Adrenal gland (tissue), 19 donors: ENCODE measurements at places on chromosomes 2 and 18. TPM values are rescaled to one million over a fixed set of nuclear protein-coding genes. Genes with fewer than 3 reads are reported as not detected.

Gene PMAIP1
- total RNA-seq: 0.32 TPM

DNA sequence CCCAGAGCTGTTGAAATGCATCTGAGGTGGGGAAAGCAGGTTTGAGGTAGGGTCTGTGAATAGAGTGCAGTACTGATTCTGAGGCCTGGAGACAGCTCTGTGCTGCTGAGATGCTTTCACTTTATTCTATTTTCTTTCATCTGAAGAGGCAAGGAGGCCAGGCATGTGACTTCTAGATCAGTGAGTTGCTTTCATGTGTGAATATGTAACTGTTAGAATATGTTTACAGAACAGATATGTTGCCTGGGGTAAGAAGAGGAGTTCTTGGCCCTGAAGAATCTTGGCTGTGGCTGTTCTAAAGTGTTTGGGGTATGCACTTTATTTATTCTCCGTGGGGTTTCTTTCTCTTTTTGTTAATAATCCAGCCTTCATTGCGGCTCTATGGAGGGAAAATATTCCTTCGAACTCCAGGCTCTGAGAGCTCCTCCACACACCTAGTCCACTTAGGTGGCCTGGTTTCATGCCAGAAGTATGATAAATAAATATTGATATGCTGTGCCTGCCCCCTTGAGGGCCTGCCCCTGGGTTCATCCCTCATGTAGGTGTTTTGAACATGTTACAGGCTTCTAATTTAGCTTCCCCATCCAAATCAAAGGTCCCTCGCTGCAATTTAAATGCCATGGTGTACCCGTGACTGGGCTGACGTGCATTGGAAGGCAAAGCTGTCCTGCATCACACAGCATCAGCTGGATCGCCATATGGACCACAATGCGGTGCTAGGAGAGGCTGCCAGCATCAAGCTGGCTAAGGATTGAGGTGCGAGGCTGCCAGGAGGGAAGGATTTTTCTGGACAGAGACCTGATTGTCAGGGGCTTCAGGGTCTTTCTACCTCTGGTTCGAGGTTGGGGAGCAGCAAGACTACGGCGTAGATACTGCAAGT is 102.9 kb downstream of the PRKCE start:
- no peak overlapping the region for H3K27ac ChIP-seq
- no peak for DNase-seq
- no peaks in the 10 kb centered on the region for H3K27me3 ChIP-seq

Gene CHST9
- total RNA-seq: 0.14 TPM

DNA sequence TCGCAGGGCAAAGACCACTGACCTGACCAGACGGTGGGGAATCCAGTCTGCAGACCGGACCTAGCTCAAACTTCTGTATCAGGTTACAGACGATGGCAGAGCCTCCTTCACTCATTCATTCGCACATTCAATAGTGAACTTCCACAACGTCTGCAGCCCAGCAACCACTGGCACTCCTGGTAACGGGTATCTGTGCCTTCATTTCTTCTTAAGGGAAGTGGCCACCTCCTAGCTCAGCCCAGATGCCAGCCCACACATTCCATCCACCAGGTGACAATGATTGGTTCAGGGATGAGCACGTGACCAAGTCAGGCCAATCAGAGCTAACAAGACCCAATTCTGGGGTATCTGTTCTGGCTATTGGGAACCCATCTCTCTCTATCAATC is 15.9 kb upstream of the ARMC9 start:
- no peak overlapping the region for H3K4me3 ChIP-seq
- peak overlapping the region; percentile 82 for H3K27ac ChIP-seq
- no peaks in the 10 kb centered on the region for H3K36me3 ChIP-seq
- peak; percentile 19 for DNase-seq

GRCh38 chr2:44777537-44777936 is 164.0 kb upstream of the SIX3 start:
- H3K27ac ChIP-seq: no peak overlapping the region
- H3K4me3 ChIP-seq: no peak overlapping the region
- H3K4me1 ChIP-seq: no peaks in the 10 kb centered on the region
- H3K27me3 ChIP-seq: no peaks in the 10 kb centered on the region
- no peak for DNase-seq
- H3K36me3 ChIP-seq: no peaks in the 10 kb centered on the region

GRCh38 chr2:73009177-73009839 is 62.2 kb downstream of the SFXN5 start:
- no peaks in the 10 kb centered on the region for H3K27me3 ChIP-seq
- no peak overlapping the region for H3K4me3 ChIP-seq
- no peaks in the 10 kb centered on the region for H3K36me3 ChIP-seq
- H3K4me1 ChIP-seq: no peaks in the 10 kb centered on the region
- DNase-seq: no peak

GRCh38 chr2:17208511-17208910 is 309.7 kb downstream of the RAD51AP2 start:
- H3K4me3 ChIP-seq: no peak overlapping the region
- H3K4me1 ChIP-seq: no peaks in the 10 kb centered on the region
- no peak overlapping the region for H3K27ac ChIP-seq
- no peaks in the 10 kb centered on the region for H3K36me3 ChIP-seq
- H3K27me3 ChIP-seq: no peaks in the 10 kb centered on the region

Gene NTSR2
- 0.35 TPM for total RNA-seq

Gene ZEB2
- 140 TPM for total RNA-seq

Gene ACADL
- total RNA-seq: 1.6 TPM

- no peaks in the 10 kb centered on the region for H3K36me3 ChIP-seq
- H3K4me3 ChIP-seq: no peak overlapping the region
- H3K27ac ChIP-seq: no peak overlapping the region
- no peak for DNase-seq
- H3K4me1 ChIP-seq: no peaks in the 10 kb centered on the region
Measured at GRCh38 chr2:168550670-168551069, 94.6 kb downstream of the CERS6 start.

Gene SLC11A1
- 28.3 TPM for total RNA-seq

Gene SERPINB2
- total RNA-seq: not detected

Gene CHRND
- total RNA-seq: 0.14 TPM

Gene REG1A
- total RNA-seq: not detected

DNA sequence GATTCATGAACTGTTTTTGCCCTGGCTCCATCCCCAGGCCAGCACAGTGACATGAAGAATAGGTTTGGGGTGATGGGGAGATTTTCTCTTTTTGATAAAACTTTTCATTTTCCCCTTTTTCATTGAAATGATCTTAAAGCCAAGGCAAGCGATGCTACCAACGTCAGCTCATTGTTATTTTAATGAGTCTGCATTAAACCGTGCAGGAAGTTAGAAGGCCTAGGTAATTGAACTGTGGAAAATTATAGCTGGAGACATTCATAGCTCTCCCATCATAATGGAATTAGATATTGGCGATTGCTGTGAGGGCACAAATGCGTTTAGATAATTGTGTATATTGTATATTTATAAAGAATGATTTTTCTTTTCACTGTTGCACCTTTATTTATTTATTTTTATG is 33.2 kb downstream of the SMARCAL1 start:
- no peaks in the 10 kb centered on the region for H3K4me1 ChIP-seq
- H3K4me3 ChIP-seq: no peak overlapping the region
- peaks cover 40% of the 10 kb centered on the region for H3K36me3 ChIP-seq
- no peak for DNase-seq
- no peaks in the 10 kb centered on the region for H3K27me3 ChIP-seq

- no peak overlapping the region for H3K27ac ChIP-seq
- no peak overlapping the region for H3K4me3 ChIP-seq
- H3K4me1 ChIP-seq: peaks cover 8% of the 10 kb centered on the region
- H3K27me3 ChIP-seq: no peaks in the 10 kb centered on the region
- no peak for DNase-seq
Measured at GRCh38 chr2:159755788-159756187, 42.2 kb downstream of the CD302 start.

- no peak overlapping the region for H3K4me3 ChIP-seq
- DNase-seq: no peak
- H3K36me3 ChIP-seq: no peaks in the 10 kb centered on the region
- H3K27me3 ChIP-seq: no peaks in the 10 kb centered on the region
- no peak overlapping the region for H3K27ac ChIP-seq
Measured at GRCh38 chr2:178251151-178251955, 57.0 kb downstream of the OSBPL6 start.

DNA sequence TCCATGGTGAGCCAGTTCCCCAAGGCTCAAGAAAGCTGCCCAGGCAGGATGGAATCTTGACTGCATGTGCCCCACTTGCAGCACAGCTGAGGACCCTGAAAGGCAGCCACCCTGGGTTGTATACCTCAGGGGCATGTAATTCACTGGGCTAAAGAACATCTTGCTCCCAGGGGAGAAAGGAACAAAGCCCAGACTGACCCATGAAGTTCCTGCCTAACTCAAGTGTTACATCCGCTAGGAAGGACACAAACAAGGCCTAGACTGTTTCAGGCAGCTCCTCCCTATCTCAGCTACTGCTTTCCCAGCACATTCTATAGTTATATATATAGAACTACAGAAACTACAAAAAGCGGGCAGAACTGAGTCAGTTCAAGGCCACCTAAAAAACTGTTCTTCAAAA is 69.0 kb downstream of the RBM43 start:
- H3K36me3 ChIP-seq: no peaks in the 10 kb centered on the region
- no peaks in the 10 kb centered on the region for H3K27me3 ChIP-seq
- H3K4me3 ChIP-seq: no peak overlapping the region
- no peak for DNase-seq

Gene ALPG
- total RNA-seq: not detected

DNA sequence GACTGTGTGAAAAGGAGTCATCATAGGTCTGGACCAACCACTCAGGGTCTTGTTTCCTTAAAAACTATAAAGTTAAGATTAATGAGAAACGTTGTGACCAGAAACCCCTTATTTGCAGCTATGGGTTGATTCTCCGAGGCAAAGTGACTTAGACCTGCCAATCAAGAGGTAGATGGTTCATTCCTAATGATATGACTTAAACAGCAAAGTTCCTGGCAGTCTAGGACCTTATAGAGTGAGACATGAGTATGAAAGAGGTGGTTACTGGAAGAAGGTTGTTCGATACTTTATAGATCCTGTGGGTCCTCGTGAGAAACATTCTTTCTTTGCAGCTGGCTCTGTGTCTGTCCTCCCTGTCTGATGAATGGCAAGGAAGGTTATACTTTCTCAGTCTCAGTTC is 8.0 kb downstream of the SFXN5 start:
- DNase-seq: no peak
- no peak overlapping the region for H3K4me3 ChIP-seq
- no peaks in the 10 kb centered on the region for H3K27me3 ChIP-seq
- H3K4me1 ChIP-seq: peaks cover 12% of the 10 kb centered on the region
- peak overlapping the region; percentile 83 for H3K27ac ChIP-seq

DNA sequence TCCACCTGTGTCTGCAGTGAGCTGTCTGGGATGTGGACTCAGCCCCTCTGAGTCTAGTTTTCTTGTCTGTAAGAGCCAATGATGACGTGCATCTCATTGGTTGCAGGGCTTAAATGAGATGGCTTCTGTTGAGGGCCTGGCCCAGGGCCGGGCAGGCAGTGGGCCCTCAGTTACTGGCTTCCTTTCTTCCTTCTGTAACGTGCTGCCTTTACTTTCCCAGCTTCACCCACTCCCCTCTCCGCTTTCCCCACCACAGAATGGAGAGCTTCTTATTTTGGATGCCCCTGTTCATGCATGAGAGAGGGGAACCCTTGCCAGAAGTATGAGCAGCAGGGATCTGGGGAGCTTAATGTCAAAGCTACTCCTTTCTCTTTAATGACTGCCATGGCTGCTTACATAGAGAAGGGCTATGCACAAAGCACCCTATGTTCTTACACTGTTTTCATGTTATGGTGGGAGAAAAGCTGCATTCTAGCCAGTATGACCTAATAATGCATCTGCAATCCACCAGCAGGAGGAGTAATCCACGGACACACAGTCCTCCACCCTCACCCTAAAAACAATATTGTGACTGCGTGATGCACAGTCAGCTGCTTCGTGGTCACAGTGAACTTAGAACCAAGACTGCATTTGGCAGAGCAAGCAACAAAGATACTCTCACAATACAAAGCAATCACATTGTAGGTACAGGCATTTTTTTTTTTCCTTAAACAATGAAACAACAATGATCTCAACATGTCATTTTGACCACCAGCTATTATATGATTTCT is 37.2 kb downstream of the CREG2 start:
- no peak overlapping the region for H3K27ac ChIP-seq
- DNase-seq: no peak
- no peaks in the 10 kb centered on the region for H3K36me3 ChIP-seq
- no peaks in the 10 kb centered on the region for H3K4me1 ChIP-seq
- H3K27me3 ChIP-seq: no peaks in the 10 kb centered on the region

Gene UGT1A10
- not detected for total RNA-seq

Gene CAPN14
- 0.11 TPM for total RNA-seq

Gene SIGLEC15
- total RNA-seq: 0.11 TPM

DNA sequence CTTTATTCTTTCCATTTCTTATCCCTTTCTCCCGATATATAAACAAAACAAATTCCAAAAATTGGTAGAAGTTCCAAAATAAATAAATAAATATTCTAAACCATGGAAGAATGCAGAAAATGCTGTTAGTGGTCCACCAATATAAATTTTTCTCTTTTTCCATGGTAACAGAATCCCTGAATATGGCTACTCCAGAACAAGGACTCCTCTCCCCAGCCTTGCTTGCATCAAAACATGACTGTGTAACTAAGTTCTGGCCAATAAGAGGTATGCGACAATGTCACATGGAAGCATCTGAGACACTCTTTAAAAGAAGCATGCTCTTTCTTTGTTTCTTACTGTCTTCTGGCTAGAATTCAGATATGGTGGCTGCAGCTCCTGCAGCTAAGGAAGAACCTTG is 325.1 kb upstream of the TANK start:
- no peak for DNase-seq
- no peak overlapping the region for H3K4me3 ChIP-seq
- no peaks in the 10 kb centered on the region for H3K4me1 ChIP-seq
- no peaks in the 10 kb centered on the region for H3K27me3 ChIP-seq
- no peak overlapping the region for H3K27ac ChIP-seq

DNA sequence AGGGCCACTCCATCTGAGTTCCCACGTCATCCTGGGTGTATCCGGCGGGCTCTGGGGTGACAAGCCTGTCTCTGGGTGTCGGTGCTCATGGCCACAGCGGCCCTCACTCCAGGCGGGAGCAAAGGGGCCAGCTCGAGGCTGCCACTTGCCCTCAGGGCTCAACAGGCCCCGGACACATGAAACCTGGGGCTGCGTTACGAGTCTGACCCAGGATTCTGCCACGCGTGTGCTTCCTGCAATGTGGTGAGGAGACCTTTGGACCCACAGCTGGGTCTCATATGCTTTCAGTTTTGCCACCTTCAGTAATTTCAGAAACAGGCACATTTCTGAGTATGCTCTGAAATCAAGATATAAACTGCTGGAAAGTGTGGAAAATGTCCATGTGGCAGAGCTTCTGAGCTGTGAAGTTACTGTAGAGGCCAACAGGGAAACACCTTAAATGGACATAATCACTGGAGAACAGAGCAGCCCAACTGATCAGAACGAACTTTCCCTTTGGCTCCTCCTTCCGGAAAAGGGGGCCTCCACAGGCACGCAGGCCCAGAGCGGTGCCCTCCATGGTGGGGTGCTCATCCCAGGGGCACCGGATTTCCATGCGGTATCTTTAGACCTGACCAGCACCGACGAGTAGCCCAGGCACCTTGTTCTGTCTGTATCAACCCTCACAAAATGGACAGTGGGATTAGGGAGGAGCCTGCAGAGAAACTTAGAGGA is 14.1 kb downstream of the PER2 start:
- no peak overlapping the region for H3K27ac ChIP-seq
- no peaks in the 10 kb centered on the region for H3K4me1 ChIP-seq
- no peak for DNase-seq
- H3K27me3 ChIP-seq: no peaks in the 10 kb centered on the region
- H3K4me3 ChIP-seq: no peak overlapping the region
